ENCODE measurements at places on chromosomes 13 and 19.

DNA sequence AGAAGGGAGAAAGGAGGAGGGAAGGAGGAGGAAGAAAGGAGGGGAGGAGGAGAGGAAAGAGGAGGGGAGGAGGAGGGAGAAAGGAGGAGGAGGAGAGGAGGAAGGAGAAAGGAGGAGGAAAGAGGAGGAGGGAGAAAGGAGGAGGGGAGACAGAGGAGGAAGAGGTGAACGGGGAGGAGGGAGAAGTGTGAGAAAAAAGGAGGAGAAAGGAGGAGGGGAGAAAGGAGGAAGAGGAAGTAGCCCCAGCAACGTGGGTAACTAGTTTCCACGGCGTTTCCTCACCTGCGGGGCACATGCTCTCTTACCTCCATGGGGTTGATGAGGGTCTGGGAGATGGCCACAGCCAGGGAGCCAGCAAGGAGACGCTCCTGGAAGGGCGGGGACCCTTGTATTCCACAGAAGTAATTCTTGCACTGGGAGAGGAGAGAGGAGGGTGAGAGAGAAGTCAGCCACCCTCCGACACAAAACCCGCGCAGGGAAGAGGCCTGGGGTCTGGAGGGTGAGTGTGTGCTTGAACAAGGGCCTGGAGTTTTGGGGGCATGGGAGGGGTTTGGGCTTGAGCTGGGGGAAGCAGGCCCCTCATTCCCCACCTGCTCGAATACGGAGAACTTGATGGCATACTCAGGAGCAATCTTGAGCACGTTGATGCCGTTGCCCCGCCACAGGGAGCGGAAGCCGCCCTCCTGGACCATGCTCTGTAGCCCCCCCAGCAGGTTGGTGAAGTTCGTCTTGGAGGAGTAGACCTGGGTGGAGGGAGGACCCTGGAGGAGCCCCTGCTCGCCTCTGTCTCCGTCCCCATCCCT, 3.9 kb downstream of the SLC25A41 start:
- DNase-seq = no peak

GRCh38 chr13:107124129-107124718, 556.3 kb upstream of the ARGLU1 start:
- no peak for DNase-seq

GRCh38 chr13:76756451-76756850, 129.8 kb downstream of the KCTD12 start:
- no peak for DNase-seq

DNA sequence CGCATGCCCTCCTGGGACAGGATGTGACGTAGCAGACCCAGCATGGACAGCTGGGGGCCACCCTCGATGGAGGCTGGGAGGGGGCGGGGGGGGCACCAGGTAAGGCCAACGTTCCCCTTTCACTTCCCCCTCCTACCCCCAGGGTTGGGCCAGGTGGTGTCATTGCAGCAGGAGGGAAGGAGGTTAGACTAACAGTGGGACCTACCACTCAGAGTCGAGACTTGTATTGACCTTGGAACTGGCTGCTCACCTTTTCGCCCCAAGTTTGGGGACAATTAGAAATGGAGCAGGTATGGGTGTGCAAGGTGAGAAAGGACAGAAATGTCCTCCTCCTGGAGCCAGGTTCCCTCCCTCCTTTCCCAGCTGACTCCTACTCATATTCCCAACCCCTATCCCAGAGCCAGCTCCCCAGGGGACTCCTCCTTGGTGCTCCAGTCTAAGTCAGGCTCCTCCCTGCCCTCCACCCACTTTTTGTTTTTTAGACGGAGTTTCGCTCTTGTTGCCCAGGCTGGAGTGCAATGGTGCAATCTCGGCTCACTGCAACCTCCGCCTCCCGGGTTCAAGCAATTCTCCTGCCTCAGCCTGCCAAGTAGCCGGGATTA, 8.6 kb upstream of the SLC25A41 start:
- no peak for DNase-seq

- DNase-seq = no peak
These were observed 4.6 kb upstream of the SLAIN1 start for GRCh38 chr13:77692746-77693448.
